ENCODE measurements at places on chromosomes 4 and X.

DNA sequence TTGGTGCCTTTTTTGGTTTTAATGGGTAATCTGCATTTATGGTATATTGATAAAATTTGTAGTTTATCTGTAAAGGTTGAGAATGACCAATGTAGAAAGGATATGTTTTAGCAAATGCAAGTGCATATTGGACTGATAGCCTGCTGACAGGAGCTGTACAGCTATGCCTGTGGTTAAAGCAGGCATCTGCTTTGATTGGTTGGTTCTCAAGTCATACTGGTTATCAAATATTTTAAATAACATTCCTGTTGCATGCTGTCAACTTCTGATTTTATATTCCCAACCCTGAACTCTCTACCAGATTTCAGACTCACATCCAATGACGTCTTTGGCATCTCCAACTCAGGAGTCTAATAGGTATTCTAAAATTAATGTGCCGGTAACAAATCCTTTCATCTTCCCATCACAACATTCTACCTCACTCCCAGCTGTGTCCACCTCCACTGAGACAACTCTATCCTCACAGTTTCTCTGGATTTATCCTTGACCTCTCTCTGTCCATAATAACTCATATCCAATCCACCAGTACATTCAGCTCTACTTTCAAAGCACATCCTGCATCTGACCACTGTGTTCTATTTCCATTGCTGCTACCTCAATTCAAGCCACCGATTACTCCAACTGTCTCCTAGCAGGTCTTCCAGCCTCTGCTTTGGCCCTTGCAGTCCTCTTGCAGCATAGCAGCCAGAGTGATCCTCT, 125.7 kb downstream of the CAMK2D start:
- no peak for DNase-seq

- no peak for DNase-seq
These were observed 52.0 kb downstream of the SEC24D start for GRCh38 chr4:118783887-118784286.

- DNase-seq = no peak
These were observed 626.5 kb upstream of the GALNTL6 start for GRCh38 chr4:171186700-171187099.

GRCh38 chr4:101285985-101286384, 61.3 kb downstream of the PPP3CA start:
- no peak for DNase-seq

DNA sequence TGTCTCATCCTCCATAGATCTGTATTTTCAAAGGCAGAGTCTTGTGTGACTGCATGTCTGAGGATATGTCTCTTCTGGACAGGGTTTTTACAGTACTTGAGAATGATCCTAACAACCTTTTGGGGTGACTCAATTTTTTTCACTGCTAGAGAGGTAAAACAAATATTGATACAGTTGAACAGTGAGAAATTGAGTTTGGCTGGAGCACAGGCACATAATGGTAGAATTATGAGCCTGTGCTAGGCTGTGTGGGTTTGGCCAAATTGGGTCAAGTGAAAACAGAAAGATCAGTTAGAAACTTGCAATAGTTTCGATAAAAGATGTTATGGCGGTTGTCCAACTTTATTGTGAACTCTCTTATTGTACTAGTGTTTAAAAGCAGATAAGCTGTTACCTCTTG, 23.3 kb upstream of the EOLA2 start:
- DNase-seq = no peak

DNA sequence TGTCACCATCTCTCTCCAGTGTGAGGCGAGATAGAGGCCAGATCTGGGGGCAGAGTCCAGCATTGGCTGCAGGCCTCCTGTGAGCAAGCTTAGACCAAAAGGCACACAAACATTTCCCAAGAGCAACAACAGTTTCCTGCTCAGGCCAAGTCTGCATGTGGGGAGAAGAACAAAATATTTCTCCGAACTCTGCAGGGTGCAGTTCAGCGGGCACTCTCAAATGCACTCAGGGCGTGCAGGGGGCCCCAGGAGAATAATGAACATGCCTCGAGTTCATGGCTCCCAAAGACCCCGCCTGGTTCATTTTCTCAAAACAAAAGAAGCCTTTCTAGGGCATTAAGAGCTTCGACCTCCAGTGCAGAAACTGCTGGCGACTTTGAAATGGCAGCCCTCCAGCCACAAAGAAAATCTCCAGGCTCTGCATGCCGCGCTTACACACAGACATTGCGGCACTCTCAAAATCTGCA, 57.8 kb upstream of the HELT start:
- peak; percentile 29 for DNase-seq

GRCh38 chr4:151566053-151566452, 157.1 kb downstream of the FHIP1A start:
- DNase-seq = no peak

DNA sequence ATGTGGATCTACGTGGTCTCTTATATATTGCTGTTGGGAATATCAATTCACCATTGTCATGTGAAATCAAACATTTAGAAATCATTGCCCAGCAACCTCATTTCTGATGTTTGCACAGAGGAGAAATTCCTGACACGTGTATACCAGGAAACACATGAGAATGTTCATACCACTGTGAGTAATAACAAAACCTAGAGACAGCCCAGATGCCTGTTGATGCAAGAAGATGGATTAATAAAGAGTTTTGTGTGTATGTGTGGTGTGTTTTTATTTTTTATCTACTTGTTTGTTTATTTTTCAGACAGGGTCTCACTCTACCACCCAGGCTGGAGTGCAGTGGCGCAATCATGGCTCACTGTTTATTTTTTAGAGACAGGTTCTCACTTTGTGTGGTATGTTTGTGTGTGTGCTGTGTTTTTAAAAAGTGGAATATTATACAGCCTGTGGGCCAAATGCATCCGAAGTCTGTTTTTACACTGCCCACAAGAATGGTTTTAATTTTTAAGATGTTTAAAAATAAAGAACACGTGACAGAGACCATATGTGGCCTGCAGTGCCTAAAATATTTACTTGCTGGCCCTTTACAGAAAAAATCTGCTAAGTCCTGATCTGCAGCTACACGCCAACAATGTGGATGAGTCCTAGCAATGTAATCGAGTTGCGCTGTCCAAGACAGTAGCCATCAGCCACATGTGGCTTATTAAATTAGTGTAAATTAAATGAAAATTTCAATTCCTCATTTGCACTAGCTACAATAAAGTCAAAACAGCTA, 39.2 kb downstream of the TXLNG start:
- no peak for DNase-seq

Measured in brain (organoid and tissue), 16 donors.